PC-9 (cell line): ENCODE measurements at places on chromosomes 4 and X.

- DNase-seq, result peak; percentile 41
These were observed 198.9 kb upstream of the PPP1R2C start for GRCh38 chrX:42976746-42977366.

DNA sequence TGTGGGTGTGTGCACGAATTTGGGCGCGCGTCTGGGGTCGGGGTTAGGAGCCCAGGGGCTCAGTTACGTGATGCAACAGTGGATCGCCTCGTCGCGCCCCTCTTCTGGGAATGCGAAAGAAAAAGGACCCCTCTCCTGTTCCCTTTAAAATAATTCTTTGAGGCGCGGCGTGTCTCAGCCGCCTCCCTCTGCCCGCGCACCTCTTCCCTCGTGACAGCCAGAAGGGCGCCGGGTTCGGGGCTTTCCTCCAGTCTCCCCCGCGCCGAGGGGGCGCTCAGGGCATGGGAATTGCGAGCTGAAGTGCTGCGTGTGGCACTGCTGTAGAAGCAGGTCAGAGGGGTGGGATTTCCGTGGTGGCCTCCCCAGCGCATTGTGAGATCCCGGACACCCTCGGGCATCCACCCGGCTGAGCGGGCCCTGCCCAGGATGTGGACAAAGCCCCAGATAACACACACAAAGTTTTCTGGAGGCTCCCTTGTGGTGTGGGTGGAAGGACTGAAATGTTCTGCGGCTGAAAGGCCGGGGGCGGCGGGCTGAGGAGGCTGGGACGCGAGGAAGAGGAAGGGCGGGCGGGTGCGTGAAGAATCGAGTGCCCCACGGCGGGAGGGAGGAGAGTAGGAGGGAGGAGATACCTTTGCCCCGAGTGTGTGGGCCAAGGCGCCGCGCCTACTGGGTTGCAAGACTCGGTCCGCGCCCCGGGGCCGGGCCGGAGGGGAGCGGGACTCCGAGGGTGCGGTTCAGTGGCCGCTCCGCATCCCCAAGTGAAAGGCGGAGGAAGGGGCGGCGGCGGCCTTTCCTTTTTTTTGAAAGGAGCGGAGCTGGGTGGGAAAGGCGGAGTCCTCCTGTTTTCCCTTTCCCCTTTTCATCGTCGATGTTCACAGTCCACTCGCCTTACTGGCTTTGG, 752 bp downstream of the SEPTIN11 start:
- DNase-seq, result peak; percentile 29

- no peak for DNase-seq
These were observed 108.3 kb upstream of the TEX13A start for GRCh38 chrX:105328773-105329172.

DNA sequence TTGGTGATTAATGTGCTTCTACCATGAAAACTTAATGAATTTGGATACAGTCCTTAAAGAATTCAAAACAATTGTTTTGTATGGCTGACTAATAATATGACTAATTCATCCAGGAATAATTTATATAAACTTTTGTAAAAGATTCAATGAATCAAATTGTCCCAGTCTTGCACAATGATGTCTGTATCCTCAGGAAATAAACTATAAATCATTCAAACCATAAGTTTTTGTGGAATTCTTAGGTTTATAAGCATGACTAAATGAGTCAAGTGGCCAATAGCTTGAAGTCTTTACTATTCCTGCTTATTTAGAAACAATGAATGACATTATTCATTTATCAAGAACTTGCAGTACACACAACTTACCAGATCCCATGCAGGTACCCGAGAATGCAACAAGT, 935.0 kb upstream of the INTU start:
- DNase-seq, result no peak

DNA sequence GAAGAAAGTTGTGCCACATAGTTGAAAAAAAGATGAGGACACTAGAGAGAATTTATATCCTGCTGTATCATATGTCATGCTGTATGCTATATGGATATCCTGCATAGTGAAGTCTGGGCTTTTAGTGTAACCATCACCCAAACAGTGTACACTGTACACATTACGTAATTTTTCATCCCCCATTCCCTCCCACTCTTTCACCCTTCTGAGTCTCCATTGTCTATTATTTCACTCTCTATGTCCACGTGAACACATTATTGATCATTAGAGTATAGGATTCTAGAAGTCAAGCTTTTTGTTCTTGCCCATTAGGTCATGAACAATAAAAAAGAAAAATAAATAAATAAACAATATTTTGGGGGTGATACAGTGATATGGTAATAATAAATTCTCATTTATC, 18.0 kb upstream of the FRYL start:
- DNase-seq, result no peak

DNA sequence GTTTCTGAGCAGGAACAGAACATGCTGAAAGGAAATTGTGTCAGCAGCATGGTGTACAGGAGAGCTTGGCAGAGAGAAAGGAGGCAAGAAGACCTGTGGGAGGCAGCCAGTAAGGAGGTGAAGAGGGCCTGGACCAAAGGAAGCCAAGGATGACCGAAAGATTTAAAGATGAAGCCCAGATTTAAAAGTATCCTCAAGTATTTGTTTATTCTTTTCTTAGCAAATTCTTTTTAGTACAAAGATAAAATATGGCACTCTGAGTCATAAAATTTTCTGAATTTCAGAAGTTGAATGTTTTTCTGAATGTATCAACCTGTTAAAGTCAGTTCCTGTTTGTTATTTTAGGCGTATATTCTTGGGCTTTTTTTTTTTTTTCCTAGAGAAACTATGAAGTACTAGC, 3.5 kb downstream of the PKD2 start:
- no peak for DNase-seq

GRCh38 chrX:41148553-41148952, 63.3 kb downstream of the USP9X start:
- no peak for DNase-seq

DNA sequence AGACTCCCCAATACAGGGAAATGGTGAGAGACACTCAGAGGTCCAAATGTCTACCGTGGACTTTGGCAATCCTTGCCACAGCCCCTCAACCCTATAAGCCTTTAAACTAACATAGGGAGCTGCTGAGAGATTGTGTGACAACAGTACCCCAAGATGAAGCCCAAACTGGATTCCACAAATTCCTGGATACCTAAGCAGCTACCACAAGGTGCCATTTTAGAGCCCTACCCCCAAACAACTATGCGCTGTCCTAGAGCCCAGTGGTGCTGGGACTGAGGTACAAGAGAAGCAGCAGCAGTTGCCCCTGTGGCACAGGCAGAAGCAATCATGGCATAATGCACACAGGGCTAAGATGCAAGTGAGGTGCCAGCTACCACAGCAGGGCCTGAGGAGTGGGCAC, 2.7 kb upstream of the TMPRSS11F start:
- no peak for DNase-seq

DNA sequence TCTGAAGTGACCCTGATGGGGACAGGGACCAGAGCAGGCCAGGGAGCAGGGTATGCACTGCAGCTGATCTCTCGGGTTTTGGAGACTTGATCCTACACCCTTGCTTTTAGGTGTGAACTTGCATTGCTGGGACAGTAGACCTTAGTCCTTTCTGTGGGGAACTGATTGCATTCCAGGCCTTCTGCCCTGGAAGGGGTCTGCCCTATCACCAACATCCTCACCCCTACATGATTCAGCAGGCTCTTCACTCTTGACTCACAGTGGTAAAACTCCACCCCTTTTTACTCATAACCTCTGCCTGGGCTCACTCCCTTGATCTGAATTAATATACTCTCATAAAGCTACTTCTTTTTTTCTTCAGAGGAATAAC, 6.6 kb upstream of the DDX60L start:
- DNase-seq, result peak; percentile 78

- DNase-seq, result peak; percentile 59
These were observed 14.3 kb downstream of the FAM9C start for GRCh38 chrX:13029887-13030771.

DNA sequence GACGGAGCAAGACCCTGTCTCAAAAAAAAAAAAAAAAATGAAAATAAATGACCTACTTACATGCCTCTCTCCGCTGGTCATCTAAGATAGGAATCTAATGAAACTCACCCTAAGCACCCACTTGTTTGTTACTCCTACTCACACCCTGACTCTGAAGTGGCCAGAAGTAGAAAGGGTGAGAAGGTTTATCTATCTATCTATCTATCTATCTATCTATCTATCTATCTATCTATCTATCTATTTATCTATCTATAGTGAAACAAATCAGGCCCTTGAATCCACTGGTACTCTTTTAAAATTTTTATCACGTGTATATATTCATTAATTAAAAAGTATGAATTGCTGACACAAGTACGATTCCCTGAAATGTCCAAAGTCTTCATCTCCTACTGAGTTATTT, 75.2 kb downstream of the SLC10A7 start:
- DNase-seq, result no peak

DNA sequence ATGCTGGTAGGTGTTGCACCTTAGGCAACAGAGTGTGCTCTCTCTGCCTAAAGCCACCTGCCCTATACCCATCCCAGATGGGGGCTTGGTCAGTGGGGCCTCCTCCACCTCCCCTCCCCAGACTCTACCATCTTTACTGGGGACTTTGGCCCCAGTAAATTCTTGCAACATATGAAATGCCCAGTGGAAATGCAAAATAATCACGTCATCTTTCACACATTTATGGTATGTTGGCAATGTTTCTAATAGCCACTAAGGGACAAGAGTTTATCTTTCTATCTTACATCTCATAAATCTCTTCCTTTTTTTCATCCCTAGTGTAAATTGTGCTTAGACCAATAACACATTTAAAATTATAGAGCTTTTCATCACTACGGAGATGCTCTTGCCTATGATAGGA, 103.0 kb upstream of the MAML3 start:
- peak; percentile 66 for DNase-seq

- no peak for DNase-seq
These were observed 188.0 kb upstream of the TBC1D9 start for GRCh38 chr4:140944199-140944515.

DNA sequence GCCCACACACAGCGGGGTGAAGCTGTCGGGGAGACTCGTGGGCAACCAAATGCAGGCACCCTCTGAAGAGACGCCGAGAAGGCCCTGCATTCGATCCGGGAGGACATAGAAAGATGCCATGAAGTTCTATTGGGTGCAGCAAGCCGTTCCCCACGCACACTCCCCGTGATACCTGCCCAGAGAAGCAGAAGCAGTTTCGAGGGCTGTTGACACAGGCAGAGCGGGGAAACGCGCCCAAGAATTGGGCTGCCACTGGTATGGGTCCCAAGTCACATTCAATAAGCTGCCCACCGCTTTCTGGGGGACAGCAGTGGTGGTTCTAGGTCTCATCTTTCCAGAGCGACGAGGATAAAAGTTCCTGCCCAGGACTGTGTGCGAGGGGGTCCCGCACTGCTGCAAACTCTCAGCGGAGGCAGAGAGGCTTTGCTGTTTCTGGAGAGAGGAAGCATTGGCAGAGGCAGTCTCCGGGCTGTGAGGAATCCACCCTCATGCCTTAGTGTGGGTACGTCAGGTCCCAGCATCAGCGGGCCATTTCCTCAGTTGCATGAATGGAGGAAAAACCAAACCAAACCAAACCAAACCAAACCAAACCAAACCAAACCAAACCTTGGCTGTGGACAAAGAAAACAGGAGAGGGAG, 10.1 kb downstream of the PITX2 start:
- DNase-seq, result no peak

GRCh38 chr4:145935253-145936141, 3.1 kb downstream of the ZNF827 start:
- DNase-seq, result no peak

DNA sequence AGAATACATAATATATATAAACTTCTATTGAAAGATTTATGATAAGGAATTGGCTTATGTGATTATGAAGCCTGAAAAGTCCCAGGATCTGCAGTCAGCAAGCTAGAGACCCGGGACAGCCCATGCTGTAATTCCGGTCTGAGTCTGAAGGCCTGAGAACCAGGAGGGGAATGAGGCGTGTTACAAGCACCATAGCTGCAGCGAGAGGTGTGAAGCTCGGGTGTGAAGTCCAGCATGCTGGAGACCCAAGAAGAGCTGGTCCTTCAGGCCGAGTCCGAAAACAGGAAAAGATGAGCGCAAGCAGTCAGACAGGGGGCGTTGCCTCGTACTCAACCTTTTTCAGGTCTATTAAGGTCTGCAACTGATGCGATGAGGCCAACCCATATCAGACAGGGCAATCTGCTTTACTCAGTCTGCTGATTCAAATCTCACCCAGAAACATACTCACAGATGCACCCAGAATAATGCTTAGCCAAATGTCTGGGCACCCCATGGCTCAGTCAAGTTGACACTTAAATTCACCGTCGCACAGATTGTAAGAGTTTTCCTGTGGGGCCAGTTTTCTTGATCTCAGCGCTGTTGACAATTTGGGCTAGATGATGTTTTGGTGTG, 40.4 kb downstream of the SMIM20 start:
- no peak for DNase-seq

GRCh38 chr4:8830611-8831200, 40.9 kb downstream of the HMX1 start:
- DNase-seq, result no peak

DNA sequence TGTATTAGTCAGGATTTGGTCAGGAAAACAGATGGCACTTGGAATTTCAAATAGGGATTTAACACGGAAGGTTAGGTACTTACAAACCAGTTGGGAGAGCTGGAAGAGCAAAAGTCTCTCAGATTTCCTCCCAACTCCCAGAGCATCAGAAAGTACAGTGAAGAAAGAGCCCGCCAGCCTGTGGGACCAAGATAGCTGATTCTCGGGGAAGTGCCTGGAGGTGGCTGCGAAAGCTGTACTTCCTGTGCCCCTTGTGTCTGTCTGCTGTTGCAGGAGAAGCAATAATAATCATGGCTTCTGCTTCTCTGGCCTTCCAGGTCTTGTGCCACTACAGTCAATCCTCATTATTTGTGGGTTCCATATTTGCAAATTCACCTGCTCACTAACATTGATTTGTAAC, 221.0 kb upstream of the BCOR start:
- DNase-seq, result no peak

GRCh38 chrX:29419774-29420553, 795.4 kb upstream of the MAGEB2 start:
- DNase-seq, result peak; percentile 14

DNA sequence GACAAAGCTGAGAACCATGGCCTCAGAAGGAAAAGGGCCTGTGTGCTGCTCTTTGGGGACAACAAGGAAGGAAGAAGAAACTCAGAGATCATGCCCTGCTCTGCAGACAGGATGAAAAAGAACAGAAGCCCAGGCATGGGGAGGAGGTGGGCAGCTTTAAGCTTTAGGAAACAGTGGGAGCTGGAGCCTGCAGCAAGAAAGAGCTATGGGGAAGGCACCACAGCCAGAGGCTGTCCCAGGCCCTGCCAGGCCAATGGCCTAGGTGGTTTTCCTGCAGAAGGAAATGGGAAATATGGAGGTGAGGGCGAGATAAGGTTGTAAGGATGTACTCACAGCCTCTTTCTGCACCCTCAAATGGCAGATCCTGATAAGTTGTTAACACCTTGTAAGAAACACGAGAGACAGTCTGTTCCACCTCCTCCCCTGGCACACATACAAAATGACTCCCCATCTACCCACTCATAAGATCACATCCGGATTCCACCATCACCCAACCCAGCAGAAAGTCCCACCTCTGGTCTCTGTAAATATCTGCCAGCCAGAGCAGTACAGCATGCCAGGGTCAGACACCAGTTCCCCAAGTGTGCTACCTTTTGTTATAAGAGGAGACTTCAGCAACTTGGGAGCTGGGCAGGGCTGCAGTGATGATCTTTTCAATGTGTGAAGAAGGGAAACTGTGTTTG, 105.2 kb downstream of the RTL5 start:
- DNase-seq, result no peak
